Stimulated activated CD4-positive, alpha-beta T cell treated with anti-CD3 and anti-CD28 coated beads, Interleukin-1b, Interleukin-23, amount 100 ng/mL, for 24 hours (primary cell): ENCODE measurements at places on chromosomes 16 and 17.

GRCh38 chr16:52634528-52634927, 87.6 kb upstream of the TOX3 start:
- no peak for DNase-seq

DNA sequence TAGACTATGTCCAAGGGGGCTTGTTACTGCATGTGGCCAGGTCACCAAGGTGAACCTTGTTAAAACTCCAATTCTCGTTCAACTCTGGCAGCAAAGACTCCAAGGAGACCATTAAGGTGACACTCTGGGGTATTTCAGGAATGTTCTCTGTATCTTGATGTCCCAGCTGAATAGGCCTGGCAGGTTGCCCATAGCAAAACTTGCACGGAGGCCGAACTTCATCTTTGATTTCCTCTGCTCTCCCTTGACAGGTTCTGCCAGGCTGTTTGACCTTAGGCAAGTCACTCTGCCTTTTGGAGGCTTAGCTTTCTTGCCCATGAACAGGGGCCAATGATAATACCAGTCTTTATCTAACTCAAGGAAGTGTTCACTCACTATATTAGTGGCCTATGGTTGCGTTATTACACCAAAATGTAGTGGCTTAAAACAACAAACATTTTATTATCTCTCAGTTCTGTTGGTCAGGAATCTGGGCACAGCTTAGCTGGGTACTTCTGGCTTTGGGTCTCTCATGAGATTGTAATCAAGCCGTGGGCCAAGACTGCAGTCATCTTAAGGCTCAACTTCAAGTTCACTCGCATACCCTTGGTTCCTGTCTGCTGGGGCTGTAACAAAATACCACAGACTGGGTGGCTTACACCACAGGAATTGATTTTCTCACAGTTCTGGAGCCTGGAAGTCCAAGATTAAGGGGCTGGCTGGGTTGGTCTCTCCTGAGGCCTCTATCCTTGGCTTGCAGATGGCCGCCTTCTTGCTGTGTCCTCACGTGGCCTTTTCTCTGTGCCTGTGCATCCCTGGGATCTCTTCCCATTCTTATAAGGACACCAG, 168.5 kb downstream of the UTP18 start:
- no peak for DNase-seq

- no peak for DNase-seq
These were observed 23.9 kb upstream of the CAPNS2 start for GRCh38 chr16:55542459-55543082.

GRCh38 chr17:61412143-61412859, 12.7 kb downstream of the TBX2 start:
- DNase-seq: peak; percentile 66

DNA sequence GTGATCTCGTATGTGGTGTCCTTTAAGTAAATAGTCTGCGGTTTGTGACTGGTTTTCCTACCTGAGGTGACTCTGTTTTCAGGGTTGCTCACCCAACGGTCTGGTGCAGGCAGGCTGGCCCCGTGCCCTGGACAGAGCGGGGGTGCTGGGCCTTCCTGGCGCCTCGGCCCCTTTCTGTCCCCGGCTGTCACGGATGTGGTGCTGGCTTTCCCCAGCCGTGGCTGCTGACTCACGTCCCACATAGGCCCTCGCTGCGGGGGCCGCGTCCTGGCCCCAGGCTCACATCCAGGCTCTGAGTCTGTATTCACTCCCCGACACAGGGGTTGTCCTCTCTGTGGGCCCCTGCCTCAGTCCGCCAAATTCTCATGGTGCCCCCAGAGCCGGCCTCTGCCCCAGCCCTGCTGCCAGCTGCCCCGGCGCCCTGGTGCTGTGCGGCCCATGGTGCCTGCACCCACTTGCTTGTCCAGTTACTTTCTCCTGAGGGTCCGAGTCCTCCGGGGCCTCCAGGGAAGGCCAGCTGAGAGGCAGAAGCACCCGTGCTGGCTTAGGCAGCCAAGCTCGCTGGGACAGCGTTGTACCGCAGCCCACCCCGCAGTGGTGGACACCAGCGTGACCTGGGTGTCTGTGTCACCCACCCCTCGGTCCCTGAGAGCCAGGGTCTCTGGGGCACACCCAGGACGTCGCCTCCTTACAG, 5.9 kb downstream of the CHMP6 start:
- DNase-seq: no peak

GRCh38 chr16:88195269-88195705, 187.5 kb upstream of the ZNF469 start:
- DNase-seq: no peak

DNA sequence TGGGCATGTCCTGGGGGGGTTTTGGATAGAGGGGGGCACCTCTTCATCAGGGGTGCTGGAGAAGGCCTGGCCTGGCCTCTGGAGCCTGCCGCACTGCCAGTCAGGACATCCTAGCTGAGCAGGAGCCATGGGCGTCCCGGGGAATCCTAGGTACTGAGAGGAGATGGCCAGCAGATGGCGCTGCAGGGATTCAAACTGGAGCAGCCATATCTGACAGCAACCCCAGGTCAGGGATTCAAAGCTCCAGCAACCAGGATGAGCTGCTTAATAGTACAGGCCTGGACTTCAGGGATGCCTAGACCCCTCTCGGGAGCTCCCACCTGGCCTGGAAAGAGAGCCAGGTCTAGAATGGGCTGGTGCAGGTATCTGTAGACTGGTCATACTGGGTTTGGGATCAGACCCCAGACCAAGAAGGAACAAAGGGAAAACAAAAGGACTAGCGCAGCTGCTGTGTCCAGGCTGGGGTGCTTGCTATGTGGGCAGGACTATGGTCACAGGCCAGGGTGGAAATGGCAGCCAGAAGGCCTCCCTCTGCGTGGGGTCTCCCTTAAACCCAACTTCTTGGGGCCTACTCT, 306.9 kb upstream of the RBFOX1 start:
- peak; percentile 3 for DNase-seq

GRCh38 chr16:17364319-17365210, 106.2 kb downstream of the XYLT1 start:
- DNase-seq: no peak

- DNase-seq: no peak
These were observed 1.3 kb downstream of the GPATCH8 start for GRCh38 chr17:44501866-44502375.

- DNase-seq: no peak
These were observed 2.5 kb downstream of the TAF15 start for GRCh38 chr17:35811759-35812158.

GRCh38 chr16:56019274-56019673, 144.1 kb upstream of the CES5A start:
- DNase-seq: no peak

DNA sequence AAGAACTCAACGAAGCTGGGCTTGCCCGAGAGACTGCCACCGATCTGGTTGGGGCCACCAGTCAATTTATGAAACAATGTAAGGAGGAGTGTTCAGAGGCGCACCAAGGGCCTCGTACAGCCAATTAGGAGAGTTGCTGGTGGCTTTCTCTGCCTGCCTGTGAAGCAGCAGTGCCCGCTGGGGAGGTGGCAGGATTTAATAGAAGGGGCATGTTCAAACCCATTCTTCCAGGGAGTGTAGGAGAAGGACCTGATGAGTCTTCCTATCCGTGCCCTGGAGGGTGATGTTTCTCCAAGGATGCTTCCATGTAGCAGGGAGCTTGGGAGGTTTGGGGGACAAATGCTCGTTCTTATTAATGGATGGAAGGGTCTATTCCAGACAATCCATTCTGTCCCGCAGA, 178.4 kb downstream of the CCDC182 start:
- DNase-seq: no peak

- no peak for DNase-seq
These were observed 15.1 kb downstream of the GPR179 start for GRCh38 chr17:38328620-38329019.

DNA sequence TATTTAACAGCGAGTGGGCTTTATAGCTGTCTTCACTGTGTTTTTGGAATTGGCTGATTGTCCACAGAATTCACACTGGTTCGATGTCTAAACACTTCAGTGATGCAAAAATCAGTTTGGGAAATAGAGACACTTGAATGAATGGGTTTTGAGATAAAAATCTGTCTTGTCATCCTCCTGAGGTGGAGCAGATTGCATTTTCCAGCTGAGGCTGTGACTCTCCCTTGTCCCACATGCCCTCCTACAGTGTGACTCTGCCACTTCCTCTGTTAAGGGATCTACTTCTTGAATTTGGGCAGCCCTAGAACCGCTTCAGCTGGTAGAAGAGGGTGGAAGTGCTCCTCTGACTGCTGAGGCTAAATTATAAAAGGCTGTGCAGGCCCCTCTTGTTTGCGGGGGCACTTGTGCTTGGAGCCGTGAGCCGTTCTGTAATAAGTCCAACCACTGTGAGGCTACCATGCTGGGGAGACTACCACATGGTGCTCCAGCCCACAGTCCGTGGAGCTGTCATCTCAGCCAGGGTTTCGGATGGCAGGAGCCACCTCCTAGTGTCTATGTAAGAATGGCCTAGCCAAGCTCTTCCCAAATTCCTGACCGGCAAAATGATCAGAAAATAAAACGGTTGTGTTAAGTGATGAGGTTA, 175.9 kb downstream of the SPECC1 start:
- DNase-seq: no peak

GRCh38 chr17:45792995-45793755, 9.1 kb downstream of the CRHR1 start:
- DNase-seq: no peak

DNA sequence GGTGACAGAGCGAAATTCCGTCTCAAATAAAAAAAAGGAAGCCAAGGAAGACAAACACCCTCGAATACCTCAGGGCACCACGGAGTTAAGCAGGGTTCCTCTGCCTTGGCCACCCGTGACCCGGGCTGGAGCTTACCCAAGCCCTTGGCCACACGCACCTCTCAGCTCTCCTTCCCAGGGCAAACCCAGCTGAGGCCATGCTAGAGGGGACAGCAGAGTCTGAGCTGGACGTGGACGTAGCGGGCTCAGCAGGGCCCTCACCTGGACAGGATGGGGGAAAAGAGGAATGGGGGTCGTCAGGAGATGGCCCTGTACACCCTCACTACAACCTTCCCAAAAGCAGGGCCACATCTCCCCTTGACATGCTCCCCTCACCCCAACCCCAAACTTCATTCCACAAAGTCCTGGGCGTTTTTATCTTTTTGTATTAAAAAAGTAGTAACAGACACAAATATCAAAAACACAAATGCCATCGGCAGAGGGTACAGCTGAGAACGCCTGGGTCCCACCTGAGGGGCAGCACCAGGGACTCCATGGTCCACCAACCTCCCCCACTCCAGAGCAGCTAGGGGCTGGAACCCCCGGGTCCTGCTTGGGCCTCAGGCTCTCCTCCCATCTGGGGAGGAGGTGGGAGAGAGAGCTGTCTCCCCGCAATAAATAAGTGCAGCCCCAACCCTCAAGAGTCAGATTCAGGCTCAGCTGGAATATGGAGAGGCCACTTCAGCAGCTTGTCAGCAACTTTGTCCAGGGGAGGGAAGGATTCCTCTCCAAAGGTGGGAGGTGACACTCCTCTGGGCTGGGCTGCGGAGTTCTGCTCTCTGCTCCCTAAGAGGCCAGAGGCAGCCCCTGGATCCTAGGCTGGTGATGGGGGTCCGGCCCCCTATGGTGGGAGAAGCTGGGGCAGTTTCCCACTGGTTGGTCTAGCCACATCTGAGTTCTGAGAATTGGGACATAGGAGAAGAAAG, 11.9 kb downstream of the PER1 start:
- DNase-seq: no peak
